ENCODE measurements at places on chromosomes 3 and 15.

DNA sequence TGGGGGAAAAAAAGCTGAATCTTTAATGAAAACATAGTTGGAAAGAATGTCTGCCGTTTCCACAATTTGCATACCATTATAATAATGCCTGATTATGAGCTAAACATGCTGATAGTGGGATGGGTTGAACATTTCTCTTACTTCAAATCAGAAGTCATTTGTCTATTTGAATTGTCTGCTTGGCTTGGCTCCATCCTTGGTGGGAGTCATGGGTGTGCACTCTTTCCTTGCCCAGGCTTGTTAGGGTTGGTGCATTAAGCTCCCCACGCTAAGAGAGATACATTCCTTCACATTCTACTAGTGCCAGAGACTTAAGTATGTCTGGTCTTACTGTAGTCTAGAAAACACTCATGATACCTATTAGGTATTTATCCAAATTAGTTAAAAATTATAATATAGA is 121.4 kb upstream of the RARB start:
- no peak for DNase-seq

GRCh38 chr15:76998663-76999285 is 3.8 kb downstream of the PSTPIP1 start:
- no peak for DNase-seq

DNA sequence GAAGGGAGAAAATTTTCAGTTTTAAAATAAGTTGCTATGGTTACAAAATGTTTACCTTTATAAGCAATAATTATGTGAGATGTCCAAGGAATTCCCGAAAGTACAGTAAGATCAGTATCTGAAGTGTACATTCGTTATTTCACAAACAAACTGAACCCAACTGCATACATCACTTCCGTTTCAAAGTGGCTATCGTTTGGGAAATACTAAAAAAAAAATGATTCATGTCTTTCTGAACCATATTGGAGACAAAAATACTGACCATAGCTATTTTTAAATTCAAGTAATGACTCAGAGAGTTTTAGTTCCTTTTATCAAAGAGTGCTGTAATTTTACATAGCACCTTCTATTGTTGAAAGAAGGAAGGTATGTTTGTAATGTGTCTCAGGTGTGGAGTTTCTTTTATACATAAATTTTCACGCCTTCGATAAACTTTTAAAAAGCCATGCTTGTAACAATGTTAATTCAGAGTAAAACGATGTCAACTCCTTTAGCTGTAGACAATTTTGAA is 8.0 kb upstream of the ANKRD28 start:
- DNase-seq, result no peak

DNA sequence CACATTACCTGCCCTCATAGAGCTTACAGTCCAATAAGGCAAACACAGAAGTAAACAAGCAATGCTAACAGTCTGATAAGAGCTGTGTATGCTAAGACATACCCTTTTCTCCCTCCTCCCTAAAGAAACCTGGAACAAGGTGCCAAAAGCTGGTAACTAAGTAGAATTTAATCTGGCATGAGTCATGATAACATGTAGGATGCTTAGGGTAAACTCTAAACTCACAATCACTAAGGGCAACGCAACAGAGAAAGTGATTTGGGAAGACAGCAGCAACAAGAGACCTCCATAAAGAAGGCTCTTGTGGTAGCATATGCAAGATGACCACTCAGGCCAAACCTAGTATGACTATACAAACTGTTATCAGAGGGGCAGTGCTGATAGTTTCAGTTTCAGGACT is 55.5 kb downstream of the MYO1E start:
- DNase-seq, result no peak

GRCh38 chr3:57112206-57112605 is 51.7 kb downstream of the SPATA12 start:
- no peak for DNase-seq

DNA sequence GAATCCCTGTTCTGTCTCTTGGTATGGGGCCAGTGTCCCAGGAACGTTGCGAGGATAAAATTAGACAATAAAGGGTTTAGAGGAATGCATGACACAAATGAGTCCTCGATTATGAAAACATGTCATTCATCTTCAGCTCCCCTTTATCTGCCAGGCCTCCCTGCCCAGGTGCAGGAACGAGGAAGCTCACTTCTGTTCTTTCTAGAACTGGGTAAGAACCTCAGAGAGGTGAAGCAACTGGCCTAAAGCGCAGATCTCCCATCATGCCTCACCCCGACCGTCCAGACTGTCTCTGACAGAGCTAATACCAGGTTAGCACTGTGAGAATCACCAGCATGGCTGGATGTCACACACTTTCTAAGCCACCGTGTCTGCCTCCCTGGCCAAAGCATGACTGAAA is 1.5 kb upstream of the ITIH1 start:
- no peak for DNase-seq

DNA sequence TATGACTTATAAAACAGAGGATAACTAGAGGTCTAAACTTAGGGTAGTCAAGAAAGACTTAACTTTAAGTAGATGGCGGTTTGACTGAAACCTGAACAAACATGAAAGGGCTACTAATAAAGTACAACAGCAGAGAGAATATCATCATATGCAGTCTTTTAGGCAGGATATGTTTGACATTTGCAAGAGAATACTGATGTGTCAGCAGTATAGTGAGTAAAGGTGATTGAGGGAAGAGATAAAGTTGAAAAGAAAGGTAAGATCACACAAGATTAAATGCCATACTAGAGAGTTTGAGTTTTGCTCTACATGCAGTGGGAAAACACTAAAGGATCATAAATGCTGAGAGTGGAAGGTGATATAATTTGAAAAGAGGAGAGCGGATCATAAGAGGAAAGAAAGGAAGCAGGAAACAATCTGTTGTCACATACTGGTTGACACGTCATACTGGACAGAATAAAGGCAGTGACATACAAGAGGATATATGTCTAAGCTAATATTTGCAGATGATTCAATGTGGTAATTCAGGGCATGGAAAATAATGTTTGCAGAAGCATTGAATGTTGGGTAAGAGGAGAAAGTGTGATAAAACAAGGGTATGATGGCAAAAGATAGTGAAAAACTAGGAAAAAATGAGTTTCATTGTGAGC is 223.0 kb downstream of the EPHA6 start:
- no peak for DNase-seq

DNA sequence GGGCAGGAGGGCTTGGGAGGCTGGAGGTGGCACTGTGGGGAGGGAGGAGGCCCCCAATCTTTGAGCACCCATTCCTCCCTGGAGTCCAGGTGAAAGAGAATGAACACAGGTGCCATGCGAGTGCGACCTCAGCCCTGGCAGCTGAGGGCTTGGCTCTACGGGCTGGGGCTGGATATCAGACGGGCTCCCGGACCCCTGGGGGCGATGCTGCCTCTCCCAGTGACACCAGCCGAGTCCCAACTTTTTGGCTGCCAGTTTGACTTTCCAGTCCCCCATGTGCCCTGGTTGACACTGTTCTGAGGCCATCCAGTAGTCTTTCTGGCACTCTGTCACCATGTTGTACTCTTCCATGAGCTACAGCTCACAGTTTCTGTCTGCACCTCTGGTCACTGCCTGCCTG is 1.2 kb downstream of the VILL start:
- no peak for DNase-seq

- no peak for DNase-seq
Measured at GRCh38 chr3:197426121-197426566, 127.7 kb upstream of the DLG1 start.

GRCh38 chr15:74464897-74465296 is 3.9 kb upstream of the UBL7 start:
- DNase-seq, result no peak

GRCh38 chr3:17945799-17946399 is 203.5 kb upstream of the TBC1D5 start:
- no peak for DNase-seq

GRCh38 chr15:52527911-52528563 is 643 bp downstream of the MYO5A start:
- DNase-seq, result no peak

GRCh38 chr15:26084771-26085170 is 221.6 kb upstream of the ATP10A start:
- DNase-seq, result no peak

All from right renal pelvis (tissue), 4 donors.